GOT3 (cell line): ENCODE measurements at places on chromosomes 3 and 15.

GRCh38 chr3:182981038-182981380 lies 671 bp upstream of the DCUN1D1 start:
- DNase-seq, result no peak

DNA sequence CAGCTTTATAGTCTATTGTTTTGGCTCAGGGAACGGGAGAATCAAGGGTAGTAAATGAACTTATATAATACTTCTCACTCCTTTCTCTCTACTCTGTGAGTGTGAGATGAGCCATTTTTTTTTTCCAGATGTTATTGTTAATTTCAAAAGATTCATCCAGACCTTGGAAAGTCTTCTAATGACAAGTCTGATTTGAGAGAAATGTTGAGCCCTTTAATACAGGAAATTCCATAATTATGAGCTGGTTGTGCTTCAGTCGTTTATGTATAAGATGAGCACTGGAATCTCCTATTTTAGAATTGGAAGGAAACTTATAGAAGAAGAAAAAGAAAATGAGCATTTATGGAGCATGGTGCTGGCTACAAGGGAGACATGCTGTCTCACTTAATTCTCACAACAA lies 92.0 kb downstream of the FBN1 start:
- no peak for DNase-seq

DNA sequence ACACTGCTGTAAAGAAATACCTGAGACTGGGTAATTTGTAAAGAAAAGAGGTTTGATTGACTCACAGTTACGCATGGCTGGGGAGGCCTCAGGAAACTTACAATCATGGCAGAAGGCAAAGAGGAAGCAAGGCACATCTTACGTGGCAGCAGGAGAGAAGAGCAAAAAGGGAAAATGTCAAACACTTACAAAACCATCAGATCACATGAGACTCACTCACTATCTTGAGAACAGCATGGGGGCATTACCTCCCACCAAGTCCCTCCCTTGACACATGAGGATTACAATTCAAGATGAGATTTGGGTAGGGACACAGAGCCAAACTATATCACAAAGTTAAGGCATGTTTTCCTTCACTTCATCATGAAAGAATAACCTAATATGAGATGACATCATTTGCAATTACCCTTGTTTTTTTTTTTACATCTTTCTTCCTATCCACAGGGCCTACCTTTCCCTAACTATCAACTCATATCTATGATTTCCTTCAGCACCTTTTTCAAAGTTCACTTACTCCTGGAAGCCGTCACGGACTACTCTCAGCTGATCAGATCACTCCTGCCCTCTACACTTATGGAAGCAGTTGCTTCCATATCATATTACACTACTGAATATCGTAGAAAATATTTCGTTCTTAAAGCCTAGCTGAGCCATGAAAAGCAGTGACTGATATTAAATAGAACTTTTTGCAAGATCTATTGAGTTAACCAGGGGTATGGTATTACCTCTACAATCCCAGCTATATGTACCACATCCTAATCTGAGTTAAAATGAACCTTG lies 25.5 kb upstream of the ATP8B4 start:
- DNase-seq, result no peak

GRCh38 chr3:12456441-12456840 lies 27.8 kb upstream of the TSEN2 start:
- DNase-seq, result no peak

- no peak for DNase-seq
Observed at GRCh38 chr3:10154335-10155122, 10.2 kb upstream of the IRAK2 start.

- DNase-seq, result no peak
Observed at GRCh38 chr3:60660026-60660425, 591.2 kb downstream of the FHIT start.

DNA sequence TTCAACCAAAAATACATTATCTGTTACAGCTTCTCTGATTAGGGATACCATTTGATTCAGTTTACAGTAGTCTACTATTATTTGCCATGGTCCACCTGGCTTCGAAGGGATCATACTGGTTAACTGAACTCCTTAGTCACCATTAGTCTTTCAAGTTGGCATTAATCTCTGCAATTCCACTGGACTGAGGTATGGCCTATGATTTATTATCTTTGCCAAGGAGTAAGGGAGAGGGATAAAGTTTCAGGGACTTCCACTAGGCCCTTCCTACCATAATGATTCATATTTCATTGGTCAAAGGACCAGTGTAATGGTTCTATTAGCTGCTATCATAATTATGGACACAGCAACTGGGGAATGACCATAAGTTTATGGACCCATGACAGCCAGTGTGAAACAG lies 7.3 kb upstream of the CMSS1 start:
- DNase-seq, result no peak

- no peak for DNase-seq
Observed at GRCh38 chr3:119368298-119368697, 74.1 kb downstream of the ARHGAP31 start.

- DNase-seq, result no peak
Observed at GRCh38 chr3:86702381-86702958, 288.5 kb downstream of the VGLL3 start.
